ENCODE measurements at places on chromosomes 6 and 20.

DNA sequence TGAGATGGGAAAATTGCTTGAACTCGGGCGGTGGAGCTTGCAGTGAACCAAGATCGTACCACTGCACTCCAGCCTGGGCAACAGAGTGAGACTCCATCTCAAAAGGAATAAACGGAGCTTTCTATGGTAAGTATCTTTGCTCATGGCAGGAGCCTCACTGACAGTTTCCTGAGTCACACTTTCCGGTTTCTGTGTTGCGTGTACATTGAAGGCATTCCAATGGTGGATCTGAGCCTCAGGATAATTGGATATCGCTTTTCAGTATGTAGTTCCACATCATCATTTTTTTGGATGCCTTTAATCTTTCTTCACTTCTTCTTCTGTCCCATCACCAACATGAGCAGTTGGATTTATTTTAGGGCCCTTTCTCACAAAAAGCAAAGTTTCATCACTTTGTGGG lies 28.6 kb upstream of the GTSF1L start:
- DNase-seq: no peak

DNA sequence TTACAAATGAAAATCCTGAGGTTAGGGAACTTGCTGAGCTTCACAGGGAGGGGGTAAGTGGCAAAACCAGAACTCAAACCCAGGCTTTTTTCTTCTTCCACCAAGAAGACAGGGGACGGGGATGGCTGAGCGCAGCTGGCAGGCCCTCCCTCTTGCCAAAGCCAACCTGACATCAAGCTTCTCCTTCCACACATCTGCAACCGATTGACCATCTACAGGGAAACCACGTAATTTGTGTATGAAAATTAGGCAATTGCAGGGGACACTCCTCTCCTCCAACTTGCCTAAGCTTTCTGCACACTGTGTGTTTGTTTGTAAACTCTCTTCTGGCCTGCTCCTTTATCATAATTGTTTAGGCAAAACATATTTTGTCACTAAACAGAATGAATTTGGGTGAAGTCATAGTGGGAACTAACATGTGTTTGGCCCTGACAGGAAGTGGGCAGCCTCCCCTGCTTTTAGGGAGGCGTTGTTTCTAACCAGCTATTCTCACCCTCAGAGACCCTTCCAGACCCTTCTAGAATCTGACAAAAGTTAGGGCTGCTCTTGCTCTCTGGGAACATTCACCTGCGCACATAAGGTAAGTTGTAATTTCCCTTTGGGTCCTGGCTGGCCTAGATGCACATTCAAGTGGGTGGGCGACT lies 18.9 kb downstream of the ZNF831 start:
- DNase-seq: no peak

GRCh38 chr20:603116-603640 lies 6.9 kb downstream of the TCF15 start:
- DNase-seq: no peak

GRCh38 chr6:22322103-22323030 lies 25.5 kb upstream of the PRL start:
- DNase-seq: no peak

DNA sequence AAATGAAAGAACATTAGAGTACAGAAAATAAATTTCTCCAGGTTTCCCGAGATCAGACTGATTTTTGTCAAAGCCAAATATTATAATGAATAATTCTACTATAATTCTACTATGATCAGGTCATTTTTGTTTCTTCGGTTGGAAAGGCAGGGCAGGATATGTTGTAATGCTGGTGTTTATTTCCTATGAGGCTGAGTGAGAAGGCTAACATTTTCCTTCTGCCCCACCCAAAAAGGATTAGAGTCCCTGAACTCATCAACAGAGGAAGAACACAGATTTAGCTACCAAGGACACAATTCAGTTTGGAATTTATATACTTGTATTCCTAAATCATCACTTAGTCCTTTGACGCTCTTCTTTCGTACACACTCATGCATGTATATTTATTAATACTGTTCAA lies 318.9 kb downstream of the SYNE1 start:
- no peak for DNase-seq

DNA sequence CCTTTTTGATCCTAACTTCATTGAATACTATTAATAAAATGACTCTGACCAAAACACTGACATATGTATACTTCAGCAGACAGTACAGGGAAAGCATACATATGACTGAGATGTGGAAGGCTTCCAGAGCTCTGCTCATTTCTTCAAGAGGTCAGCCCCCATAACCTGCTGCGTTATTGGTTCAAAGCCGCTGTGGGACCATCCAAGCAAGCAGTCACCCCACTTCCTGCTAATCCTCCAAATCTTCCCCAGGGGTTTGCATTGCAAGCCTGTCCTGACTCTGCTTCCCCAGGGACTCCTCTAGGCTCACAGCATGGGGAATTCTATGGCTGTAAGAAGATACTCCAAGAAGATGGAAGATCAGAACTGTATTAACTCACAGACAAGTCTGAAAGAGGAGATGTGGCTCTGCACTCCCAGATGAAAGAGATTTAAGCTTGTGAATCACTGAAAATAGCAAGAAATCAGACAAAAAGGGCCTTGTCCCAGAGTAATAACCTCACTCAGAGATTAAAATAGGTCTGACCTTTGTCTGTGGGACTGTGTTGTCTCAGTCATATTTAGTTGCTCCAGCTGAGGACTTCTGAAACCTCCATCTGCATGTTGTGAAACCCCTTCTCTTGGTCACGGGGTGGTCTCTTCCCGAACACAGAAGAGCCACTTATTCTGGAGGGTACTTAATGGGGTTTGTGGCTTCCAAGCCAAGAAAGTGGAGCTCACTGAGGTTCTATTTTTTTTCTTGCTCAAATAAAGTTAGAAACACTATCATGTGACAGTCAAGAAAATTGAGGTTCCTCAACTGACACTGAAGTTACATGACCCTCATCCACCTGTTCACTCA lies 101.5 kb upstream of the MARCKS start:
- DNase-seq: no peak

- DNase-seq: no peak
Observed at GRCh38 chr6:30328397-30328796, 1.7 kb downstream of the TRIM39 start.

- DNase-seq: no peak
Observed at GRCh38 chr6:132131758-132132157, 180.6 kb upstream of the CCN2 start.

- DNase-seq: no peak
Observed at GRCh38 chr6:36484736-36485135, 41.9 kb downstream of the KCTD20 start.
